ENCODE measurements at places on chromosomes 2 and 18.
A peak's percentile ranks its signal among the peaks of the same experiment; 100 is the strongest.

DNA sequence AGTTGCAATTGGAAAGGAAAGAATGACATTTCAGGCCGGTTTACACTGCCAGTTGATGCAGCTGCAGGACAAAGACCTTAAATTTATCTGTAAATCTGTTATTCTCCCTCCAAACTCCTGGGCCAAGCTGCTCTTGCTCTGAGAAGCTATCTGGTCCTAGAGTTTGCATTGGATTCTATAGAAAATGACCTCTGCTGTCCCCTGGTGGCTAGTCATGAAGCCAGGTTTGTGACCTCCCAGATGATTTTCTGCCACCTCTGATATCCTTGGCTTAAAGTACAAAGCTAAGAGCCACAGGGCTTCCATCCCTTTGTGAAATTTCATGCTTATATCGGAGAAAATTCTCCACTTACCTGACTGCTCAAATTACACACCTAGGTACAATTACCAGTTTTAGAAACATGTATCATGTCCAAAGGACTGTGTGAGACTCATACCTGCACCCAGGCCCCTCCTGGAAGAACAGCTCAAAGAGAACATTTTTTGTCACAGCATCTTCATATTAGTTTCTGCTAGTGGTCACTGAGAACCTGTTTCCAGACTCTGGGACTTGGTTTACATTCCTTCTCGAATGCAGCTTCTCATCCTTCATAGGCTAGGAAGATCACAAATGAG, 28.9 kb upstream of the IER3IP1 start:
- no peak for DNase-seq

- no peak for DNase-seq
Measured at GRCh38 chr2:71607151-71607889, 154.0 kb downstream of the DYSF start.

GRCh38 chr18:68984342-68984741, 186.5 kb downstream of the CCDC102B start:
- DNase-seq: no peak

GRCh38 chr2:54456362-54456611, 160 bp downstream of the SPTBN1 start:
- DNase-seq: no peak

DNA sequence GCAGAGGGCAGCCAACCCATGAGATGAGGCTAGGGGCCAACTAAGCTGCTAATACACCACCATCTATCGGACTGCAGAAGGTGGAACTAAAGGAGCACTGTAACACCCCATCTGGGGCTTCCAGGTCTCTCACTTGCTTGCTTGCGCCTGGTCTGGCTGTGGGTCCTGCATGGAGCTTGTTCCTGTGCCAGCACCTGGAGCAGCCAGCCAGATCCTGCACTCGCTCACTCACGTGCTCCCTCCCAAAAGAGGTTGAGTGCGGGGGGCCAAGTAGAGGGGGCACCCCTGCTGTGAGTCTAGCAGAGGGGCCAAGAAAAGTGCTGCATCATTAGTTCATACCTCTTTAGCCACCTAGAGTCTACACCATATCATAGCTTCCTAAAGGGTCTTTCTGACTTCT, 250.9 kb downstream of the LRRTM4 start:
- no peak for DNase-seq

DNA sequence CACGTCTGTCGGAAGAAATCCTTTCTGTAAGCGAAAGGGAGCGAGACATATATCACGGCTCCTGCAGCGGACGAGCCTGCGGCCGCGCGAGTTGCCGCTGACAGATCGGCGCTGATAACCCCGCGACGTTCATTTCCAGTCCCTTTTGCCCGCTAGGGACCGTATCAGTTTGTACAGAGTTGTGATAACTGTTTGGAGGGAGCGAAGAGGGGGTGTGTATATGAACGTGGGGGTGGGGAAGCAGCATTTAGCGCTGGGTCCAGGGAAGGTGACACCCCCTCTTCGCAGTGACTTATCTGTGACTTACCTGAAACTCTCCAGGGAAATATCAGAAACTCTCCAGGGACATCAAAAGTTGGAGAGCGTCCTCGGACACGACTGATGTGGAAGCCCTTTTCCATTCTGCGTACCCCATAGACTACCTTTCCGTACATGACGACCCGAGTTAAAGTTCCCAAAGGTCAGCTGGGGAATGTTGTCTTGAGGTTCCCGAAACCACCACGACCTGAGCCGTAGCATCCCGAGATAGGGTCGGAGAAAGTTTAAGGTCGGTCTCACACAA, 948 bp upstream of the GATA6 start:
- no peak for DNase-seq

GRCh38 chr2:12083081-12083581, 336.7 kb downstream of the LPIN1 start:
- no peak for DNase-seq

- DNase-seq: peak; percentile 37
Measured at GRCh38 chr2:218805627-218806026, 23.7 kb downstream of the CYP27A1 start.

DNA sequence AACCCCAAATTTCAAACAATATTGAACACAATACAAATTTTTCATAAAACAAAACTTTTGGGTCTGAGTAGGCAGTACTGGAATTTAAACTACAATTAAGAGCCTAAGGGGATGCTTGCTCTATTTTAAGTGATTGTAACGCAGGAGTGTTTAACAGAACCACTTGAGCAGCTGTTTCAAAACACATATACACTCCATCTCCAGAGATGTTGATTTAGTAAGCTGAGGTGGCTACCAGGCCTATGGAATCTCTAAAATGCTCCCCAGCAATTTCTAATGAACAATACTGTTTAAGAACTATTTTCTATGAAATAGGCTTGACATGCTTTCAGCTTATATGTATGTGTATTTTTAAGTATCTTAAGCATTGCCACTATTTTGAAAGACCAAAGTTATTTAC, 58.5 kb downstream of the SP3 start:
- no peak for DNase-seq

DNA sequence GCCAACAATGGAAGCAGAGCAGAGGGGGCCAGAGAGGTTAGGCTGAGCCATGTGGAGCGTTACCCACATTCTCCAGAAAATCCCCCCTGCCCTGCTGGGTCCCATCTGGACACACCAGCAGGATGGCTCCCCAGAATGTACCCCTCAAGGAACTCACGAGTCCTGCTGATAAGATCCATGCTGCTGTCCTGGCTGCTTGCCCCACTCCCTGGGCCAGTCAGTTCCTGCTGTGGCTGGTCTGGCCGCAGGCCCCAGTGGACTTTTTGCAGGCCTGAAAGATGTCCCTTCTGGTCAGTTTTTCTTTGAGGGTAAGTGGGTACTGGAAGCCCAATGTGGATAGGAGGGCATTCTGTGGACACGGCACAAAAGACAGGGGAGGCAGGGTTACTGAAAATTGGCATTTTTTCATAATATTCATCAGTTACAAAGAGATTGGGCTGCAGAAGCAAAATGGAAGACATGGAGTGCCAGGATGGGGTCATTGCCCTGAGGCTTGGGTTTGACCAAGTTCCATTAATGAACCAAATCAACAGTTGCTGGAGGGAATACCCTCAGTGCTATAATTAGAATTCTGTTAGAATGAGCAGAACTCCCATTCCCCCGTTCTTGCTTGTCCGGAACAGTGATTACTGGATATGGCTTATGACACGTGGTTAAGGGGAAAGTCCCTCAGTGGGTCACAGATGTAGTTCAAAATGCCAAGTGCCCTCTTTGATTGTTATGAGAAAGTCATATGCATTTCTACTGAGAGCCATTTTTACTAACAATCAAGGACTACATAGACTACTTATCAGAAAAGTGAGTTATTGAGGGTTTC, 38.7 kb downstream of the SLC4A5 start:
- no peak for DNase-seq

GRCh38 chr2:211745295-211746097, 793.1 kb downstream of the ERBB4 start:
- no peak for DNase-seq

DNA sequence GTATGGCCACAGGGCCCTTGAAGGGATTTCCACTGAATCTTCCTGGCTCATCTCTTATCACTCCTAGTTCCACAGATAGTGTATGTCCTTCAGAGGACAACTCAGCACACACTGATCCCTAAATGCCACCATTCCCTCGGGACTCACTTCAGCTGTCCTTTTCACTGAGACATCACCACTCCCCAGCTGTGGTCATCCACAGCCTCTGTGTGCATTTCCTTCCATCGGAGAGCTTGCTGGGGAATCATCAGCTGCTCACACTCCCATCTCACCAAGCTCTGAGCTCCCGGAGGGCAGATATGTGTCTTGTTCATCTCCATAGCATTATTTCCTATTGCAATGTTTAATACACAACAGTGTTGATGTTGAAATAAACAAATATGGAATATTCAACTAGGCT, 759.5 kb downstream of the RNF144A start:
- no peak for DNase-seq

- no peak for DNase-seq
Measured at GRCh38 chr2:178229927-178230326, 35.6 kb downstream of the OSBPL6 start.

DNA sequence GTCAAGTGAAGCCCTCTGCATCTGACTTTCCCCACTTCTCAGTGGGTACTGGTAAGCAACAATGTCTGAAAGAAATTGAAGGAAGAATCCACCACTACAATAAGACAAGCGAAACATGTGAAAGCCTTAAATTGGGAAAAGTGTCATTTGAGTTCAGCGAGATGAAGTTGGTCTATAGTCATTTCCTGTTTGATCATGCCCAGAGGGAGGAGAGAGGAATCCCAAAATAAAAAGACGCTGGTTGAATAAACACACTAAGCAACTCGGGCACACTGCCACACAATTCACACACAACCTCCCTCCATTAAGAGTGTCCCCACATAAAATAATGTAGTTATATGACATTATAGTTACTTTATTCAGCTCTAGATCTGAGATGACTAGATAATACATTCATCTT, 166.1 kb downstream of the CBLN2 start:
- DNase-seq: no peak

GRCh38 chr2:11914455-11914854, 168.0 kb downstream of the LPIN1 start:
- DNase-seq: no peak

DNA sequence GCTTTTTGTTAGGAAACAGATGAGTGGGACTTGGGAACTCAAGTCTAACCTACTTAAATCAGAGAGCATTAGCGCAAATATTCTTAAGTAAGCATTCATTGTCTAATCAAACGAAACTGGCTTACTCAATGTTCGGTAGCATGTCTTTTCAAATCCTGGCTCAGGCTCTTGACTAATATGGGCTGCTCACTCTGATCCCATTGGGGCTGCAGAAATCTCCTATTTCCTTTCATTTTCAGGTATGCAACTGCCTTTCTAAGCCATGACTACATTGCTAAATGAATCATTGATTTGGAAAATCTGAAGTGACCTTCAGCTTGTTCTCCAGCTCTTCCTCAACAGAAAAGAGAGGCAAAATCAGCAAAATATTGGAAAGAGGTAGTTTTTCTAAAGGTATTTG, 2084.4 kb upstream of the PIK3C3 start:
- no peak for DNase-seq

GRCh38 chr2:68463287-68463877, 3.7 kb downstream of the FBXO48 start:
- no peak for DNase-seq

GRCh38 chr18:75317300-75317699, 106.7 kb downstream of the TSHZ1 start:
- DNase-seq: no peak

DNA sequence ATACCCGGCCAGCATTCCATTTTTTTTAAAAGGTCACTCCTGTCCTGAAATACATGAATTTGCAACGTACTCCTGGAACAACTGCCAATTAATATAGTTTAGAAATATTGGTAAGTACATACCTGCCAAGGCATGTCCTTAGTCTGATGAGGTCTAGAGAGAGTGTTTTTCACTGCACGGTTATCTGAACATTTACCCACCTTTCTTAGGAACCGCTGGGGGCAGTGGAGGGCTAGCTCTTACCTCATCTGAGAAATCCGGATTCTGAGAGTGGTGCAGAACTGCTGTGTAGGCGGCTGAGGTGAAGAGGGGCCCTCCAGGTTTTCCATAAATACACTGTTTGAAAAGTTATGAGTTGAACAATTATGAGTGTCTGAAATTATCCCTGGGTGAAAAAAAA, 133.1 kb upstream of the CCDC195 start:
- DNase-seq: no peak
